ENCODE measurements at places on chromosomes 1 and 21. TPM values are rescaled to one million over a fixed set of nuclear protein-coding genes. Genes with fewer than 3 reads are reported as not detected.

DNA sequence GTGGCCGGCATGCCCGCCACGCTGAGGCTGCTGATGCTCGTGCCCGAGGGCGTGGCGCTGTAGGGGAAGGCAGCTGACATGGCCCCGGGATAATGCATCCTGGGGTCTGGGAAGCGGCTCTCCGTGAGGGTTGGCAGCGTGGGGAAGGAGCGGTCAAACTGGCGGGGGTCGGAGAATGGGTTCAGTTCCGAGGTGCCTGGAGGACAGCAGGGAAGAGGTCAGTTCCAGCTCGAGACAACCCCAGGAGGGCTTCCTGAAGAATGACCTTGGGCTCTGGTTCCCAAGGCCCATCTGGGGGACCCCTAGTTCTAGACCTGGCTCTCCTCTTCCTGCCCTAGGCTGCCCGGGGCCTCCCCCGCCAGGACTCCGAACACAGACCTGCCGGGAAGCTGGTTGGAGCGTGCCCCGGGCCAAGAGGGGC, 27.6 kb downstream of the RUNX3 start:
- no peak for DNase-seq

GRCh38 chr21:25054689-25055088, 552.6 kb downstream of the MRPL39 start:
- DNase-seq: no peak

DNA sequence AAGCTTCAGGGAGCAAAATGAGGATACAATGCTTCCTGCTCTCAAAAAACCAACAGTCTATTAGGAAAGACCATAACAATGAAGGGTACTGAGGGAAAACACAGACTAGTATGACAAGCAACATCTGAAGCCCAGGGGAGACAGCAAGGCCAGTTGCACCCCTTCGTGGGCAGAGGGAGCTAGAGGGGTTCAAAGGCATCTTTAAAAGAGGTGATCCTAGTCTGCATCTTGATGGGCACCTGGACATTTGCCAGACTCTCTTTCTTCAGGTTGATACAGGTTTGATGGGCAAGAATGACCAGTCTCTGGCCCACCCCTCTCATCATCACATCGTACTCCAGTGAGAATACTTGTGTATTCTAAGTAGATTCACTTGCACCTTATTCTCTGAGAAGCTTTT, 177.7 kb downstream of the VAV3 start:
- no peak for DNase-seq

DNA sequence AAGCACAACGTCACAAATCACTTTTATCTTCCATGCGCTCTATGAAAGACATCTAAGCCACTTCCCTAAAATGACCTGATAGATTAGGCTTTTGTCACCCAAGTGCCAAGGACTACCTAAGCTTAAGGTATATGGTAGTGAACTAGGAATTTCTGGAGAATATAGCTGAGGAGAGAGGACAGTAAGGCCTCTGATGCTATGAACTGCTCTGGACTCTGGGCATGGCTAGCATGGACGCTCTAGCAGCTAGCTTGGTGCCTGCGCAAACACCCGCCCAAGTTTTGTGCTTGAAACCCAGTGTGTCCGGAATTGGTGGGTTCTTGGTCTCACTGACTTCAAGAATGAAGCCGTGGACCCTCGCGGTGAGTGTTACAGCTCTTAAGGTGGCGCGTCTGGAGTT, 42.5 kb downstream of the OR10J5 start:
- no peak for DNase-seq

DNA sequence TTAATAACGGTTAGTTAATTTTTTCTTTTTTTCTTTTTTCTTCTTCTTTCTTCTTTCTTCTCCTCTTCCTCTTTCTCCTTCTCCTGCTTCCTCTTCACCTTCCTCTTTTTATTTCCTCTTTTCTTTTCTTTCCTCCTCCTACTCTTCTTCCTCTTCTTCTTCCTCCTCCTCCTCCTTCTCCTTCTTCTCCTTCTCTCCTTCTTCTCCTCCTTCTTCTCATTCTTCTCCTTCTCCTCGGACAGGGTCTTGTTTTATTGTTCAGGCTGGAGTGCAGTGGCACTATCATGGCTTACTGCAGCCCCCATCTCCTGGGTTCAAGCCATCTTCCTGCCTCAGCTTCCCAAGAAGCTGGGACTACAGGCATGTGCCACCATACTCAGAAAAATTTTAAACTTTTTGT, 13.4 kb upstream of the ACBD3 start:
- no peak for DNase-seq

GRCh38 chr1:10773851-10774614, 22.4 kb downstream of the CASZ1 start:
- DNase-seq: no peak

SH3BGR gene
- 5.0 TPM for total RNA-seq

LAPTM5 gene
- total RNA-seq: 2.0 TPM

SPATA21 gene
- total RNA-seq: 2.7 TPM

NHLH1 gene
- total RNA-seq: 0.37 TPM

RIMS3 gene
- total RNA-seq: 9.4 TPM

Measured in testis (tissue), 5 donors.